ENCODE measurements at places on chromosomes 2 and 18. TPM values are rescaled to one million over a fixed set of nuclear protein-coding genes. Genes with fewer than 3 reads are reported as not detected.

DNA sequence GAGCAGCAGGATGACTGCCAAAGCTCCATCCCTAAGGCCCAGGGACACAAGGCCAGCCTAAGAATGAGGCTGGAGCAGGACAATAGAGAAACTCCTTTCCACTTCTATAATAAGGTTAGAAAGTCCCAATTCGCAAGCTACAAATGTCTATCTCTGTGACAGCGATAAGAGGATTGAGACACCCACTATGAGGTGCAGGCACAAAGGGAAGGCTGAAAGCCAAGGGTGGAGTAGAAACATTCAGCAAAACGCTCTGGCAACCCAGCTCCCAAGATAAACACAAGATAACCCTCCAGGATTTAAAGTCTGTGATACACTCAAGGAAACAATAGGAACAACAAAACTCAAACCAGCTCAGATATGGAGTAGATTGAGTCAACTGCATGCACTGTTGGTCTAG lies 418.0 kb upstream of the UBE2E3 start:
- DNase-seq, result no peak

PCARE gene
- 1.0 TPM for total RNA-seq

DNA sequence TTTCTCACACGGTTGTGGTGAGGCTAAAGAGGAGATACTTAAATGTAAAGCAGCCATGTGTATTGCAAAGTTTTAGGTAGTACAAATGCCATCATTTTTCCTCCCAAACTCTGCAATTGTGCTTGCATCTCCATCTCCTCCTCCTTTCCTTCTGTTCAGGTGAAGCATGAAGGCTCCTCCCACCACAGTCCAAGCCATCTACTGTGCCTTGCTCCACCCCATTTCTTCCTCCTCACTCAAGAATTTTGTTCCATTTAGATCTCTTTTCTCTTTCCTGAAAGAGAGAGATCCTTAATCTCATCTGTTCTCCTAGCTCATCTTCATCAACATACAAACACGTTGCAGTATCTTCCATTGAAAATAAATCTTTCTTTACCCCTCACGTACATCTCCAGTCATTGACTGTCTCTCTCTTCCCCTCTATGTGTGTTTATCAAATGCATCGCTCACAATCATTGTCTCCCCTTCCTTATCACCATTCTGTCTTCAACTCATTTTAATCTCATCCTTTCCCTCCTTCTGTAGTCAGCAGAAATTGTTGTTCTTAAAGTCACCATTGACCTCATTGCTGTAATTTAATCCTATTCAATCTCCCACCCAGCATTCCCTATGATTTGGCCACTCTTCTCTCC lies 392.1 kb downstream of the RAD51AP2 start:
- DNase-seq, result no peak

- no peak for DNase-seq
Measured at GRCh38 chr2:47501374-47502200, 98.6 kb downstream of the MSH2 start.

CD28 gene
- 2.5 TPM for total RNA-seq

DNA sequence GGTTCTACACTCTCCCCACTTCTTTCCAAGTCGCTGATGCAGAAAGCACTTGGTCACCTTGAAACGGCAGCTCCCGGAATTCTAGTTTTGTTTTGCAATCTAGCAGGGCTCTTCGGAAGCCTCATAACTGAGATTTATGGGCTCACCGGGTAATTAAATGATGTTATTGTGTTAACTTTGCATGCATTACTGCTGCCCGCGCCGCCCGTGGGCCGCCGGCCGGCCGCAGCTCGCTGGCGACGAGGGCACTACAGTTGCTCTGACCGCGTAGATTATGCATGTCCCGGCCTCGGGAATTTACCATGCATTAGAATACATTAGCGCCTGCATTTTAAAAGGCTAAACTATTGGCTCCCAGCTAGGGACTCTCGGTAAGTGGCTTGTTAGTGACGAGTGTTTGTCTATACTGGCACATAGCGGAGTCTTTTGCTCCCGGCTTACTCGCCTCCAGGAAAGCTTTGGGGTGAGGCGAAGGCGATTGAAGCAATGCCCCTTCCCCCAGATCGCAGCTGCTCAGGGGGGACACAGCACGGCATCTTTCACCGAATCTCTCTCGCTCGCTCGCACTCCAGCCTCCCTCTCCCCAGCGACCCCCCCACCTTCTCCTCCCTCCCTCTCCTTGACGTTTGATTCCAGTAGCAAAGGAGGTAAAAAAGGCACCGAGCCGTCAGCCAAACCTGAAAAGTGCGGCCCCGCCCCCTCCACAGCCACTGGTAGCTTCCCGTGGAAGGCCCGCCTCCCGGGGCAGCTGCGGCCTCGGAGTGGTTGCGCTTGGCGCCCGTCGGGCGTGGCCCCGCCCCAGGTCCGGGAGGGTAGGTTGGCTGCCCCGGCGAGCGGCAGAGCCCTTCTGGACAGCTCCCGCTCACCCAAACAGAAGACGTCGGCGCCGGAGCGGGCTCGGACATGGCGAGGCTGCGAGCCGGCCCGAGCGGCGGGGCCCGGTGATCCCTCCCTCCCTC lies at the start of gene ONECUT2:
Gene ONECUT2 (plus strand): TSS at position 839 of the 959 bp plus-strand sequence. CDS start 343 bp downstream, outside the sequence.
- DNase-seq, result peak; percentile 95

RPRM gene
- total RNA-seq, result 0.44 TPM

DNA sequence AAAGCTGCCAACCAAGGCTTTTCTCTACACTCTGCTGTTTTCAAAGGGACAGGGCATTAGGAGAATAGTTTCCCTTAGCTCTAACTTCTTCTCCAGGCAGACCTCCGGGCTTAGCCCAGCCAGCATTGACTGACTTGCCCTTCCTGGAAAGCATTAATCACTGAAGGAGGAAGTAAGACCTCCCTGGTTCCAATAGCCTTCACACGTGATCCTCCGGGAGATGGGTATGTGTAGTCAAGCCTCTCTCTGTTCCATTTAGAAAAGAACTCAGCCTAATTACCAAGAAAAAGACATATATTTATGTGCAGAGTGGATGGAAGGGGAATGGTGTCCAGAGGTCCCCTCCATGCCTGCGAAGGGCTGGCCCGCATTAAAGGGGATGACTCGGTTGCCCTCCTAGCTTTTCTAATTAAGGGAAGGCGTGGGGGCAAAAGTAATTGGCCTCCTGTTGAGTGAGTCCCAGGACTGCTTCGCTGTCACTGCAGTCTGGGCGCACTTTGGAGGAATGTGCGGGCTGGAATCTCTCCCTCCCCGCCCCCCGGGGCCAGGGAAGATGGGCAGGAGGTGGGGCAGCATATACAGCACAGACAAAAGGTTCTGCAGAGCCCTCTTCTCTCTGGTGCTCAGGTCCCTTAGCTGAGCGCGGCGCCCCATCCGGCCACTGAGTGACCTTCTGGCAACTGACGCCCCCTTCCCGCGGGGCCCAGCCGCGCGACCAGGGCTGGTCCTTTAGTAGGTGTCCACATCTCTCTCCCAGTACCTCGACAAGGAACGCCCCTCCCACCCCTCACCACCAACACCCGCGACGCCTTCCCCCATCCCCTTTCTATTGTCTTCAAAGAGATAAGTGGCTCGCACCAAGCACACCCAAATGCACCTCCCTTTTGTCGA lies 686.0 kb downstream of the NRXN1 start:
- DNase-seq, result no peak

- DNase-seq, result no peak
Measured at GRCh38 chr18:57954935-57955334, 89.1 kb upstream of the NEDD4L start.

SP100 gene
- total RNA-seq, result 72.8 TPM

DNA sequence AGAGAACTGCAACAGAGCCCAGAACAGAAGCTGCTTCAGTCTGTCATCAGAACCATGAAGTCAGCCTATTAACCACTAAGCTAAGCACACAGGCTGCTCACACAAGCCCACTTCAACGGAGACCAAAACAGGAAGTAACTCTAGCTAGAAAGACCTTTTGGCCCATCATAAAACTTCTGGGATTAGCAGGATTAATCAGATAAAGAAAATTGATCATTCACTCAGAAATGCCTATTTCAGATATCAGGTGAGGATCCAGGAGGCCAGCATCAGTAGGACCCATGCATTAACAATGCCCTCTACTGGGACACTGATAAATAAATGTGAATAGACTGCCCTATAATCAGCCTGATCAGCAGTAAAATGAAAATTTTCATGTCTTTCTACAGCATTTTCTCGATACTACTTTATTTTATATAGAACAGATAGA lies 101.4 kb downstream of the WDPCP start:
- no peak for DNase-seq

DNA sequence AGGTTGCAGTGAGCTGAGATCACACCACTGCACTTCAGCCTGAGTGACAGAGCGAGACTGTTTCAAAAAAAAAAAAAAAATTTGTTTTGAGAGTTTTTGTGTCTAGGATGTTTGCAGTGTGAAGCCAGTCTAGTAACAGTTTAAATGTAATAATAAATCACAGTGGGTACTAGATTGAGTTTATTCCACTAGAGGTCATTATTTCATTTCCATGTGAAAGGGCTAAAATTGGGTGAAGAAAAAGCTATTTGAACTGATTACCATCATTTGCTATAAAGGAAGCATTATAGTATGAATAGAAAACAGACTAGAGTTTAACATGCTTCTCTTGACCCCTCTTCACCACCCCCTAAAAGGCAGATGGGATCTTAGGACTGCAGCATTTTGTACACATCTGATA lies 20.3 kb downstream of the SNRPD1 start:
- DNase-seq, result no peak

SKA1 gene
- total RNA-seq, result 0.21 TPM

GRCh38 chr2:143514413-143514812 lies 385.2 kb downstream of the ARHGAP15 start:
- no peak for DNase-seq

- no peak for DNase-seq
Measured at GRCh38 chr18:64807560-64807959, 658.7 kb upstream of the LINC00305 start.

DNA sequence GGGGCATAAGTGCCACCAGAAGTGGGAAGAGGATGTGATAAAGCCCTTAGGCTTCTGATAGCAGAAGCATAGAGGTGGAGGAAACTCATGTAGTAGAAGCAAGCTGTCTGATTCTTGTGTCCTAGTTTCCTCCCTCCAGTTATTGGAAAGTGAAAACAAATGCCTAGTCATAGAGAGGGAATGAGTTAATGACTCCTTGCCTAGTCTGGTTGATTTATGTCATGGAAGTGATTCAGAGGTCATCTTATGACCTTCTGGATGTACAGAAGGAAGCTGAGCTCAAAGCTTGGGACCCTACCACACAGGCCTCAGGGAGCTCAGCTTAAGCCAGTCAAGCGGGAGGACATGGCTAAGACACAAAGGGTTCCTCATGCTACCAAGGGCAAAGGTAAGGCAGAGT lies 232.2 kb downstream of the THSD7B start:
- DNase-seq, result no peak

- DNase-seq, result no peak
Measured at GRCh38 chr2:61356261-61356957, 114.5 kb downstream of the USP34 start.

GRCh38 chr18:38256366-38256765 lies 690.8 kb upstream of the CELF4 start:
- DNase-seq, result no peak

GRCh38 chr2:192544371-192544955 lies 349.7 kb upstream of the TMEFF2 start:
- no peak for DNase-seq

DNA sequence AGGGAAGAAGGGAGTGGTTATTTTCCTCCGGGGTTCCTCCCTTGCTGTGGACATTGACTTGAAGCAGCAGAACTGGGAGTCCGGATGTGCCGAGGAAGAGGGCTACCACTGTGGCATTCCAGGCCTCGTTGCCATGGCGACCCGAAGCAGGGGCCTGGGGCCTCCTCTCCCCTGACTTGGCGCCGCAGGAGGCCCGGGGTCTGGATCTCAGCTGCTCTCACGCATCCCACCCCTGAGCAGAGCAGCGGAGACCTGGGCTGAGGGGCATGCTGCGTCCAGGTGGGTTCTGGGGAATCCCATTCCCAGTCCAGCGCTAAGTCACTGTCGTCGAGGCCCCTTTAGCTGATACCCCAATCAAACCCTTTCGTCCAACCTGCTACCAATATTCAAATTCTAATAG lies 100.2 kb downstream of the BCL11A start:
- DNase-seq, result no peak

All from left cardiac atrium (tissue), 4 donors.